Activated naive CD8-positive, alpha-beta T cell treated with anti-CD3 and anti-CD28 coated beads, Interleukin-2, amount 10 ng/mL, durations not matched to agents 7 days and 5 days (primary cell): ENCODE measurements at places on chromosomes 5 and 9. TPM values are rescaled to one million over a fixed set of nuclear protein-coding genes. Genes with fewer than 3 reads are reported as not detected.
A peak's percentile ranks its signal among the peaks of the same experiment; 100 is the strongest.

DNA sequence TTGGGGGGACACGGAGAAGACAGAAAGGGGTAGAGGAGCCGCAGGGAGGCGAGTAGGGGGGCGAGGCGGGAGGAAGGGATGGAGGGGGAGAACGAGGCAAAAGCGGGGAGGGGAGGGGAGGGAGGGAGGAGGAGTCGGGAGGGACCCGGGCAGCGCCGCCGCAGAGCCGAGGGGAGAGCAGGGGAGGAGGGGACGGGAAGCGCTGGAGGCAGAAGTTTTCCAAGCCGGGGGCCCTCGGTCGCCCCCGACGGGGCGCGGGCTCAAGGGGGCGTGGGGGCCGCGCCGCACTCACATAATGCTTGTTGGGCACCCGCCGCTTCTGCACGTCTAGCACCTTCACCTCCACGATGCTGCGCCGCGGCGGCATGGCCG lies 353 bp downstream of the SH3PXD2B start:
- H3K36me3 ChIP-seq: no peaks in the 10 kb centered on the region
- H3K27ac ChIP-seq: no peak overlapping the region
- H3K4me1 ChIP-seq: peaks cover 10% of the 10 kb centered on the region
- H3K4me3 ChIP-seq: peak overlapping the region; percentile 73
- no peak for DNase-seq

DNA sequence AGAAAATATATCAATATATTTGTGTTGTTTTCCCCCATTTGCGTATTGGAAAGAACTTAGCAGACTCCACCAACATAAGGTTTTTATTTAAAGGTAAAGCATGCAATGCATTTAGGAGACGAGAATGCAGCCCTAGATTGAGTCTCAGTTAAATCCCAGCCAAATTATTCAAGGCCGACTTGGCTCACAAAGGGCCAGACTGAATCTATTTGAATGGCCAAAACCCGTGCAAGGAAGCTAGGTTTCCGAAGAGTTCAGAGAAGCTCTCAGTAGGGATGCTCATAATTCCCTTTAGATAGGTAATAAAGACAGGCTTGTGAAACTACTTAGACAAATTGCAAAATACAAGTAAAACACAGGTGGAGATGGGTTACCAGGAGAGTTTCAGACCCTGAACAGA lies 520.3 kb downstream of the CDH9 start:
- no peak overlapping the region for H3K27ac ChIP-seq
- no peak overlapping the region for H3K4me3 ChIP-seq
- no peaks in the 10 kb centered on the region for H3K36me3 ChIP-seq
- H3K4me1 ChIP-seq: no peaks in the 10 kb centered on the region

The GABRG2 gene
- total RNA-seq: not detected

- no peak overlapping the region for H3K27ac ChIP-seq
- peaks cover 8% of the 10 kb centered on the region for H3K27me3 ChIP-seq
- no peaks in the 10 kb centered on the region for H3K4me1 ChIP-seq
- DNase-seq: no peak
- no peaks in the 10 kb centered on the region for H3K36me3 ChIP-seq
Measured at GRCh38 chr9:121489344-121489743, 10.3 kb downstream of the GGTA1 start.

GRCh38 chr5:74051076-74051475 lies 425.1 kb downstream of the ARHGEF28 start:
- no peaks in the 10 kb centered on the region for H3K36me3 ChIP-seq
- no peak overlapping the region for H3K4me3 ChIP-seq
- H3K4me1 ChIP-seq: no peaks in the 10 kb centered on the region
- H3K27me3 ChIP-seq: peaks cover 17% of the 10 kb centered on the region
- no peak overlapping the region for H3K27ac ChIP-seq

GRCh38 chr5:773517-774264 lies 10.8 kb downstream of the ZDHHC11B start:
- H3K4me3 ChIP-seq: no peak overlapping the region
- H3K36me3 ChIP-seq: no peaks in the 10 kb centered on the region
- no peaks in the 10 kb centered on the region for H3K4me1 ChIP-seq
- no peak for DNase-seq
- H3K27ac ChIP-seq: no peak overlapping the region

The NSG2 gene
- not detected for total RNA-seq

- no peak overlapping the region for H3K4me3 ChIP-seq
- H3K27me3 ChIP-seq: peaks cover 11% of the 10 kb centered on the region
- no peak for DNase-seq
- H3K36me3 ChIP-seq: no peaks in the 10 kb centered on the region
- no peaks in the 10 kb centered on the region for H3K4me1 ChIP-seq
Measured at GRCh38 chr5:170216257-170216864, 16.4 kb upstream of the C5orf58 start.
